ENCODE measurements at places on chromosomes 5 and 9. TPM values are rescaled to one million over a fixed set of nuclear protein-coding genes. Genes with fewer than 3 reads are reported as not detected.

BARHL1 gene
- total RNA-seq = not detected

GPR150 gene
- 1.0 TPM for total RNA-seq

FOXD4L3 gene
- not detected for total RNA-seq

CATSPER3 gene
- total RNA-seq = 0.40 TPM

RBM22 gene
- total RNA-seq = 74.6 TPM
